Suppressor macrophage (primary cell): ENCODE measurements at places on chromosomes 3 and 15.

- DNase-seq = no peak
Measured at GRCh38 chr15:55587321-55588069, 650 bp downstream of the PYGO1 start.

DNA sequence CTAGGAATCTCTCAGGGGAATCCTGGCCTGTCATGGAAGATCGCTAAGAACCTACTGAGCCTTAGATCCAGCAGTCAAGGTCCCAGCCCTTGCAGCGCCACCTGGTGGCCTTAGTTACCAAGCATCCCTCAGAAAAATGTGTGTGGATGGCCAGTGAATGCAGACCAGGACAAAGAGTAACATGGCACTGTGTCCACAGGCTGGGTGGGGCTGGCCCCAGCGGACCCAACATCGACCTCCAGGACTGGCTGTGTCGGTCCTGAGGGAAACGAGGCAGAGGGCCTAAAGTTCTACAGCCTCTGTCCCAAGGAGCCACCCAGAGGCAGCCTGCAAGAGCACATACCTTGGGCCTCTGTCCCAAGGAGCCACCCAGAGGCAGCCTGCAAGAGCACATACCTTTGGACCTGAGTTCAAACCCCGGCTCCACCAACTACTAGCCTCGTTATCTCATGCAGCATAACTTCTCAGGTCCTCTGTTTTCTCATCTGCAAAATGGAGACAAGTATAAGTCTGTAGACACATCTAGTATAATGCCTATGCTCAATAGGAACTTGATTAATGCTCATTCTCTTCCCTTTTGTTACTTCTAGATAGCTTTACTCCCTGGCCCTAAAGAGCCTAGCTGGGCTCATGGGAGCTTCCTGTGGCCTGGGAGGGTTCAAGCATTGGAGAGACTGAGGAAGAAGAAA, 57.5 kb upstream of the HERC1 start:
- DNase-seq = peak; percentile 92

DNA sequence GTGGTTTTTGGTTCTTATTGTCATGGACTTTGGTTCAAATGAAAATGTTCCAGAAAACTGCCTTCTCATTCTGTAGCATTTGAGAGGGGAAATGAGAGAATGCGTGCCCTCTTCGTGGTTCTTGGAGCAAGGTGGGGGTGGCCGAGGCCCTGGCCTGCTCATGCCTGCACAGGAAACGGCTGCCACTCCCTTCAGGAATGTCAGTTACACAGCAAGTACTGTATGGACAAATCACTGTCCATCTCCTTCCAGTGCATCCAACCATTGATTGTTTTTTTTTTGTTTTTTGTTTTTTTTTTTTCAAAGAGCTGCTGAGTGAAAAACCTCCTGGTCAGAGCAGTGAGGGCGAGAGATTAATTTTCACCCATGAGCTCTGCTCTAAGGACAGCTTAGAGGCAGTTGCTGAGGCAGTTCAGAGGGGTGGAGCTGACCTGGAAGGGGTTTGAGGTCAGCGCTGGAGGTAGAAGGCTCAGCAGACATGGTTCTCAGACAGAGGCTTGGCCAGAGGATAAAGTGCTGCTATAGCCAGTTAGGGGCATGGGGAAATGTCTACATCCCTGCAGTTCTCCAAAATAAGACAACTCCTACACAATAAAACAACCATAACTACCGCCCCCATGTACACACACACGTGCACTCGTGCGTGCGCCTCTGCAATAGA, 20.2 kb upstream of the KIF23 start:
- DNase-seq = no peak

- DNase-seq = no peak
Measured at GRCh38 chr3:177679568-177680471, 482.5 kb upstream of the TBL1XR1 start.

GRCh38 chr3:130946882-130947281, 53.0 kb downstream of the ATP2C1 start:
- no peak for DNase-seq
